AG10803 (cell line): ENCODE measurements at places on chromosomes 6 and 20.
A peak's percentile ranks its signal among the peaks of the same experiment; 100 is the strongest.

- no peak for DNase-seq
Observed at GRCh38 chr6:69390125-69390524, 406.7 kb downstream of the LMBRD1 start.

GRCh38 chr6:7777074-7777473 lies 51.2 kb downstream of the BMP6 start:
- DNase-seq, result no peak

GRCh38 chr6:161242779-161243693 lies 30.8 kb downstream of the AGPAT4 start:
- peak; percentile 93 for DNase-seq

DNA sequence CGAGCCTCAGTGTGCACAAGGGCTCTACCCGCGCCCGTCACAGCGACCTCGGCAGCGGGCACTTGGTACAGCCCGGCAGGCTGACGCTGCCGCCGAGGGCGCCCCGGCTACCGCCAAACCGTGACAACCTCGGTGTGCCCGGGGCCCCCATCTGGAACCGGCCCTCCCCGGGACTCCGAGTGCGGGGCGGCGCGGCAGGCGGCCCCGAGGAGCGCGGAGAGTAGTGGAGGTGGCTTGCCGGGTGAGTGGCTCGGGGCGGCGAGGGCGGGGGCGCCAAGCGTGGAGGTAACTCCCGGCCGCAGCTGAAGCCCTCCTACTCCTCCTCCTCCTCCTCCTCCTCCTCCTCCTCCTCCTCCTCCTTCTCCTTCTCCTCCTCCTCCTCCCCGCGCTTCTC lies at the start of gene ISM1:
TSS of gene ISM1 (plus strand) at position 371 of the 394 bp plus-strand sequence. CDS start 503 bp downstream, outside the sequence.
- DNase-seq, result no peak

- peak; percentile 19 for DNase-seq
Observed at GRCh38 chr6:2793534-2794151, 28.4 kb downstream of the WRNIP1 start.

DNA sequence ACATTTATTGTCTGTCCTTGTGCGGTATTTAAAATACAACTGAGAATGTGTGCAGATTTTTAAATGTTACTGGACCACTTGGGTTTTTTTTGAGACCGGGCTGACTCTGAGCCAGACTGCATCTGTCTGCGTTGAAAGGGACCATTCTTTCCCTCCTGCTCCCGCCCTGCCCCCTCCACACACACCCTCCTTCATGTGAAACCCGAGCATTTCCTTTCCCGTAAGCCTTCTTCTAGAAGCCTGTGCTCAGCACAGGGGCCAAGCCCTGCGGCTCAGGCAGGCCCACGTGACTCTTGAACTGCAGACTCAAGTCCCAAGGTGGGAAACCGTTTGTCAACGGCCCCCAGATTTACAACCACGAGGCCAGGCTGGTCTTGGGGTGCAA lies 82.7 kb upstream of the FOXC1 start:
- peak; percentile 37 for DNase-seq

DNA sequence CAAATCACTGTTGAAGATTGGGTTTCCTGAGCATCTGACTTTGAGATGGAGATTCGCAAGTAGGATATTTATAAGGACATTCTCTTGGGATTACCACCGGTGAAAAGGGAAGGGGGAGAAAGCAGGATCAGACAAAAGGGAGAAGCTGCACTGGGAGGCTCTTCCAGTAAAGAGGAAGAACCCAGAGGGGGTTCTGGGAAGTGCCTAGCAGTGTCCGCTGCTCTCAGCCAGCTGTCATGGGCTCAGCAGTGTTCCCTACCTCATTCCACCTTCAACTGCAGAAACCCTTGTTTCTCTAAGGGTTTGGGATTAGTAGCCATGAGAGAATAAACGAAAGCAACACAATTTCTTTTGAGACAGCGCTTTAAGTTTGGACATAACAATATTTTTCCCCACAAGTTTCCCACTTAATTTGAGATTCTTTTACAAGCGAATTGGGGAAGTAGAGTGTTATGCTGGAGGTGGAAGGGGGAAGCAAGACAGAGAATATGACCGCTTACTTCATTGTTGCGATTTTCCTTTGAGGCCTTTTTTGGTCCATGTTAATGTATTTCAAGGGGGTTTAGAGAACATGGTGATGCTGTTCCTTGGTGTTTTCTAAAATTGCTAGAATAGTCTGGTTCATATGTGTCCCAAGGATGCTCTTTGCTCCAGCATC lies 154.5 kb upstream of the SCGN start:
- DNase-seq, result no peak
